HFF-Myc (cell line): ENCODE measurements at places on chromosomes 2 and 18.

GRCh38 chr2:32825291-32825712 lies 121.5 kb upstream of the LTBP1 start:
- no peak for DNase-seq

GRCh38 chr18:48825101-48825745 lies 125.5 kb downstream of the SMAD7 start:
- no peak for DNase-seq

DNA sequence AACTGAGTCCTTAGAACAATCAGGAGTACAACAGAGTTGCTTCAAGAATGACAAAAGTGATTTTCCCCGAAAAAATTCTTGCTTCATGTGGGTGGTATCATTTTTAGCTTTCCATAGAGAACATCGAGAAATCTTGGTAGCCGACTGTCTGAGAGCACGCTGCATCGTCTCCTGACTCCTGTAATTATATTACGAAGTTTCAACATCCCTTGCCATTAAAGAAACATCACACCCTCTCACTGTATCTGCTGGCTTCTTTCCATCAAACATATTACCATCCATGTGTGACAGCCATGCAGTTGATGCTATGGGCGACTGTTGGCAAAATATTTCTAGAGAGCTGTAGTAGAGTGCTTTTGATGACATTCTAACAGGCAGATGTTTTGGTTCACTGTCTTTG lies 311.2 kb downstream of the CMPK2 start:
- no peak for DNase-seq

- DNase-seq, result no peak
These were observed 102.7 kb downstream of the CDCA7 start for GRCh38 chr2:173457366-173457765.

DNA sequence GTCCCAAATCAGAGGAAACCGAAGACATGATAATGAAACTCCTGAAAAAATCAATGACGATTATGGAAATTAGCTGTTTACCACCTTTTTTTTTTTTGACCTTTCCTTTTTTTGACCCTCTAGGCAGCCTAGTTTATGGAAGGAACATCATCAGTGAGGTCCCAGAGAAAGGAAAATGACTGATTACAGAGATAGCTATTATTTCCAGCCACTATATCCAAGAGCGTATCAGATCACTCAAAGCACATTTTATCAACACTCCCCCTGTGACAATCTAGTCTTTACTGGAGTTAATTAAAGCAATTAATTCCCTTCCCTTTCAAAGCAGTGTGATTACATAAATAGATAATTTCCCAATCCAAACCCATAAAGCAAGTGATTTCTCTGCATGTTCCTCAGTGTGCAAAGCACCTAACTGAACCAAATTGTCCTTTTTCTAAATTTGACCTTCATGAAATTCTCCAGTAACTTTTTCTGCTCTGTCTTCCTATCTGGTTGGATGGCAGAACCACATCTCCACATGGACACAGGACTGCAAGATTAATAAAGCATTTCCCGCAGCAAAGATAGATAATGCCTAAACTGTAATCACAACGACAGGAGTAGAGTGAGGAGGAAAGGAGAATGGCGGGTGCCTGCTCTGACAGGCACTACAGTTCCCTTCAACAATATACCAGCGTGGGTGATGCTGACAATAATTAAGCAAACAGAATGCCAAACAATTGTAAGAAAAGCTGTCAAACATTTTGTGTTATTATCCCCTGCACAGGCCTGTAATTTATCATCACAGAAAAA lies 194.4 kb downstream of the SLC8A1 start:
- DNase-seq, result no peak
